T-helper 1 cell treated with Interleukin-12 subunit alpha and Interleukin-12 subunit beta and Interleukin-4 antibody, amounts not matched to agents 30 ng/mL and 1 ng/mL, for 36 hours (primary cell): ENCODE measurements at places on chromosomes 6 and 20. TPM values are rescaled to one million over a fixed set of nuclear protein-coding genes. Genes with fewer than 3 reads are reported as not detected.

Gene PDE7B
- total RNA-seq, result 7.1 and 8.4 TPM in 2 replicates

Gene MAS1
- not detected in 2 replicates for total RNA-seq

Gene FAM229B
- 1.1 and 2.3 TPM in 2 replicates for total RNA-seq

Gene PLCB4
- not detected in 2 replicates for total RNA-seq

Gene NRSN1
- total RNA-seq, result not detected in 2 replicates
